ENCODE measurements at places on chromosomes 2 and 18. TPM values are rescaled to one million over a fixed set of nuclear protein-coding genes. Genes with fewer than 3 reads are reported as not detected.

GRCh38 chr2:33090553-33091134, 143.9 kb downstream of the LTBP1 start:
- DNase-seq: no peak

- DNase-seq: no peak
These were observed 181.8 kb downstream of the AGPS start for GRCh38 chr2:177574356-177574755.

KCNF1 gene
- 0.29 TPM for total RNA-seq

CLHC1 gene
- 20.8 TPM for total RNA-seq

CTAGE1 gene
- not detected for total RNA-seq

Measured in breast epithelium (tissue), 4 donors.